ENCODE measurements at places on chromosomes 7 and 10.
A peak's percentile ranks its signal among the peaks of the same experiment; 100 is the strongest.

DNA sequence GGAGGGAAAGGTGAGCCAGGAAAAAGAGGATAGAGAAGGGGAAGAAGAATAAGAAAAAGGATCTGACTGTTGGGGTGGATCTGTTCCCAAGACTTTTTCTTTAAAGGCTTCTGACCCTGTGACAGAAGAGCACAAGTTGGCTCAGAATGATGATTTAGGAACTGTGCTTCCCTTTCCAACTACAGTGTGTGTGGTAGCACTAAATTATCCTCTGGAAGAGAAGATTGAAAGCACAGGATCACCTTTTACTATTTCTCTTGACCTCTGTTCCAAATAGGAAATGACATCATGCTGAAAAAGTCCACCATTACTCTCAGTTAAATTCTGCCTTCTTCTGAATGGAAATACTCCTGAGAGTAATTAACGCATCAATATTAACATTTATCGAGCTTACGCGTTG is 47.2 kb downstream of the VAX1 start:
- DNase-seq = no peak

- no peak for DNase-seq
Observed at GRCh38 chr7:149830997-149831740, 7.0 kb upstream of the ZNF862 start.

DNA sequence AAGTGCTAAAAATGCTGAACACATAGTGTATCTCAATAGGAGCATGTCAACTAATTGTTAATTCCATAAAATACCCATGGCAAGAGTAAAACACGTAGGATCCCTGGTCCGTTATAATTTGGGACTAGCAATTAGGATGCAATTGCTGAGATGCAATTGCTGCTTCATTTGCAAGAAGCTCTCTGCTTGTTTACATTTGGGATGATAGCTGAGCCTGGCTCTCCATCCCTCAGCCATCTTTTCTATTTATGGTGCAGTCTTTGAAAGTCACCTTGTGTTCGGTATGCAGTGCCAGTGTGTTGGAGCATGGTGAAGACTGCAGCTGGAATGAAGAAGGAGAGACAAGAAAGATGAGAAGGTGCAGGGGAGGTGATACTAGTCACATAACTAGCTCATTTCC is 191.3 kb downstream of the SNX10 start:
- no peak for DNase-seq

- DNase-seq = peak; percentile 77
Observed at GRCh38 chr7:92727755-92728154, 108.6 kb downstream of the CDK6 start.

- DNase-seq = no peak
Observed at GRCh38 chr10:22536620-22537019, 177.8 kb downstream of the PIP4K2A start.

DNA sequence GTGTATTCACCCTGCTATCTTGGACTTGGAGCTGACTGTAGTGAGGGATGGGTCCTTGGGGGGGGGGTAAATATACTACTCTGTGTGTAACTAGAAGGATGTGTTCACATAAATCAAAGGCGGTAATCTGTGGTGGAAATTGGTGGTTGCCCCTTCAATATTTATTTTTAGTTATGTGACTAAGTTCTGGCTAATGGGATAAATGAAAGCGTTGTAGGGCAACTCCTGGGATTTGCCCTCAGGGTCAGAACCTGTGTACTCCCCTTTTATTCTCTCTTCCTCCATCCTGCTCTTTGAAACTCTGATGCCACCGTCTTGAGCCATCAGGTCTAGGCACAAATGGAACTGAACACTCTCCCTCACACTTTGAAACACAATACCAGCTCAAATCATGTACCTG is 24.3 kb upstream of the ST7 start:
- DNase-seq = no peak

DNA sequence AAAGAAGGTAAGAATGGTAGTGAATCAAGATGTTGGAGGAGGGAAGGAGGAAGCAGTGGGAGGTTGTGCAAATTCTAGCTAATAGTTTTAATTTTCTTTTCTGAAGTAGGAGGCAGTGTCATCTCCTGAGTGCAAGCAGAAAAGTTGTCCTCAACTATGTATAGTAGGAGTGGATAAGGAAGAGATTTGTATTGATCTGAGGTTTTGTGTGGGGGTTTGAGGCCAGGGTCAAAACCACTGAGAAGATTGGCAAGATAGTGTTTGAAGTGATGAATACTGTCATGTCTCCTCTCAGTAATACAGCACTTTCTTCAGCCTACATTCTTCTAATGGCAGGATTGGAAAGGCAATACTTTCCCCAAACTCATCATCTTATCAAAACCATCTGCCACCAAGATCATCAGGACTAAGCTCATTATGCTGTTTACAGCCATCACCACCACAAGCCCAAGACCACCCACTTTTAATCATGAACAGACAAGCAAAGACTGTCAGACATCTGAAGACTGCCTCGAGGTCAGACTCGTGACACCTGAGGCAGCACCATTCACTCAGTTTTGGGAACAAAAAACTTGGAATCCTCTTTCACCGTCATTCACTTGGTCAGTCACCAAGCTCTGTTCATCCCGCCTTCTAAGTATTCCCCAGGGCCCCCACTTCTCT is 1.5 kb upstream of the MIOS start:
- no peak for DNase-seq

DNA sequence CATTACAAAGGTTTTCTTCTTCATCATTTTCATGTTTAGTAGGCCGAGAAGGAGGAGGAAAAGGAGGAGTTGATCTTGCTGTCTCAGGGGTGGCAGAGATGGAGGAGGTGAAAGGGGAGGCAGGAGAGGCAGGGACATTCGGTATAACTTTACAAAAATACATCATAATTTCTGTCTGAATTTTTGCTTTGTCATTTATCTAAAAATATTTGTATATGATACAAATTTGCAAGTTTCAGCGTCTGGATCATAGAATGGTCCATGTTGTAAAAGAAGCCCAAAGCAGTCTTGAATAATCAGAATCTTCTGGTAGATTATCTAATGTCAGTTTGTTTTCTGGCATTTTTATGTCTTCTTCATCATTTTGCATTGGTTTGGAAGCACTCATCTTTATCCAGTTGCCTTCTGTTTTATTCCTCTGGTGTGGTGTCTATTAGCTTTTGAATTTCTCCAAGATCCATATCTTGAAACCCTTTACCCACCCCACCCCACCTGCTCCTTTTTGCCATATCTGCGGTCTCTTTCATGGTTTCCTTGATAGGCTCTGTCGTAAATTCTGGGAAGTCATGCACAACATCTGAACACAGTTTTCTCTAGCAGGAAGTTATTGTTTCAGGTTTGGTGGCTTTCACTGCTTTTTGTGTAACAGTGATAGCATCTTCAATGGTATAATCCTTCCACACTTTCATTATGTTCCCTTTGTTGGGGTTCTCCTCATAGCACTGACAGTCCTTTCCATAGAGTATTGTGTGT is 95.0 kb downstream of the ST7 start:
- DNase-seq = no peak

GRCh38 chr10:117266400-117266799 is 25.5 kb downstream of the SLC18A2 start:
- DNase-seq = no peak

DNA sequence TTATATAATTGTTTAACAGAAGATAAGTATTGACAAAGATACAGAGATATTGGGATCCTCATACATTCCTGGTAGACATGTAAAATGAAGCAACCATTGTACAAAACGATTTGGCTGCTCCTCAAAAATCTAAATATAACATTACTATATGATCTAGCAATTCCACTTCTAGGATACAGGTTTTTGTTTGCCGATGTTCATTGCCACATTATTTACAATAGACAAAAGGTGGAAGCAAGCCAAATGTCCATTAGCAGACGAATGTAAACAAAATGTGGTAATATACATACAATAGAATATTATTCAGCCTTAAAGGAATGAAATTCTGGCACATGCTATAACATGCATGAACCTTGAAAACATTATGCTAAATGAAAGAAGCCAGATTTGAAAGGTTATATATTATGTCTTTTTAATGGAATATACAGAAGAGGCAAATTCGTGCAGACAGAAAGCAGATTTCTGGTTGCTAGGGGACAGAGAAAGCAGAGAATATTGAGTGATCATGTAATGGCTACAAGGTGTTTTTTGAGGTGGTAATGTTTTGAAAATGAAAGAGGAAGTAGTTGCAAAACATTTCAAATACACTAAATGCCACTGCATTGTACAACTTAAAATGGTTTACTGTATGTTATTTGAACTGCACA is 44.9 kb downstream of the POLR1F start:
- no peak for DNase-seq

- DNase-seq = no peak
Observed at GRCh38 chr7:30479202-30480120, 877 bp upstream of the NOD1 start.

DNA sequence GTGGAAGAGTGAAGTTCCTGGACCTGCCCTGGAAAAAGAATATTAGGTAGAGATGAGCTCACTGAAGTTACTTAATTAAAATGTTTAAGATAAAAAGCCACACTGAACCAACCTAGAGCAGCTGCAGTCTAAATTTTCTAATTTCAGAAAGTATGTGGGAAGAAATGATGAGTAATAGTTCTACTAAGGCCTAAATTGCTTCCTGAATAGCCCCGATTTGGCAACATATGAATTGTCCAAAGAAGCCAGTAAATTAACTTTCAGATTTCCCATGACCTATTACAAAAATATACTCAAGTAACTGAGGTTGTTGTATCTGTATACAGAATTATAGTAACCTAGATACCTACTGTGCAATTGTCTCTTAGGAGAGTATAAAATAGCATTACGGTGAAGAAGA is 312.6 kb downstream of the IPMK start:
- peak; percentile 47 for DNase-seq

GRCh38 chr7:13139436-13139835 is 452.0 kb downstream of the ARL4A start:
- no peak for DNase-seq

GRCh38 chr10:85900487-85900886 is 466.1 kb downstream of the GRID1 start:
- DNase-seq = no peak

GRCh38 chr7:123712619-123713018 is 36.2 kb downstream of the WASL start:
- peak; percentile 58 for DNase-seq

- no peak for DNase-seq
Observed at GRCh38 chr10:123147635-123148413, at the start of gene HMX2. HMX2 (plus strand) TSS chr10:123148136; CDS start chr10:123148379, 243 bp downstream.

GRCh38 chr10:624605-625332 is 64.7 kb downstream of the DIP2C start:
- peak; percentile 74 for DNase-seq

DNA sequence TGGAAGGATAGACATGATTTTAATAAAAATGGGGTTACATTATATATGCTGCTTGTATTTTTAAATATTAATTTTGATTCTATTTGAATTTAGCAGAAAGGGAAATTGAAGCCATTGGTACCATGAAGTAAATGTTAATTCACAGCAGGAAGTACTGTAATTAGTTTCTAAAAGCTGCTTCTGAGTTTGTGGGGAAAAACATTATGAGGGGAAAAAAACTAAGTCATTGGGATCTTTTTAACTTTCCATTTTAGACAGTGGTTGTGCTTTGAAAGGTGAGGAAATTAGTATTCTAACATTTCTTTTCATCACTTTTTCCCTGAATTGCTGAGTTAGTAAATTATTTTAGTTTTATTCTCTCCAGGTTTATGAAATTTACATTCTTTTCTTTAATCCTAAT is 41.0 kb downstream of the LCOR start:
- no peak for DNase-seq

DNA sequence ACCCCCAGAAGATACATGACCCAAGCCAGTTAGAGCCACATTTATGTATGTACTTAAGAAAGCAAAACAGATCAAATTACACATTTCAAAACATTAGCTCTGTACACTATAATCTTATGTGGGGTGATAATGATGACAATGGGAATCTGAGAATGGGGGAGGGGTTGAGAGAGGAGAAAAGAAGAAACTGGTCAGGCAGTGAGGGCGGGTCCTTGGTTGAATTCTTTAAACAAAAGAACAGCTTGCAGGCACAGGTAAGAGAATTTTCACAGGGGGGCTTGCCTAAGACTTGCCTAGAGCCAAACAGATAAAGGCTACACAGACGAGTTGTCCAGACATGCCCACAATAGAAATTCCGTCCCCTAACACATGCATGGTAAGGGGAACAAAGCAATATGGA is 76.8 kb upstream of the PTER start:
- DNase-seq = no peak

GRCh38 chr10:110860576-110861241 is 11.0 kb upstream of the PDCD4 start:
- DNase-seq = no peak

- DNase-seq = peak; percentile 50
Observed at GRCh38 chr7:92586403-92586802, 3.8 kb downstream of the FAM133B start.
